ENCODE measurements at places on chromosomes 2 and 18.

DNA sequence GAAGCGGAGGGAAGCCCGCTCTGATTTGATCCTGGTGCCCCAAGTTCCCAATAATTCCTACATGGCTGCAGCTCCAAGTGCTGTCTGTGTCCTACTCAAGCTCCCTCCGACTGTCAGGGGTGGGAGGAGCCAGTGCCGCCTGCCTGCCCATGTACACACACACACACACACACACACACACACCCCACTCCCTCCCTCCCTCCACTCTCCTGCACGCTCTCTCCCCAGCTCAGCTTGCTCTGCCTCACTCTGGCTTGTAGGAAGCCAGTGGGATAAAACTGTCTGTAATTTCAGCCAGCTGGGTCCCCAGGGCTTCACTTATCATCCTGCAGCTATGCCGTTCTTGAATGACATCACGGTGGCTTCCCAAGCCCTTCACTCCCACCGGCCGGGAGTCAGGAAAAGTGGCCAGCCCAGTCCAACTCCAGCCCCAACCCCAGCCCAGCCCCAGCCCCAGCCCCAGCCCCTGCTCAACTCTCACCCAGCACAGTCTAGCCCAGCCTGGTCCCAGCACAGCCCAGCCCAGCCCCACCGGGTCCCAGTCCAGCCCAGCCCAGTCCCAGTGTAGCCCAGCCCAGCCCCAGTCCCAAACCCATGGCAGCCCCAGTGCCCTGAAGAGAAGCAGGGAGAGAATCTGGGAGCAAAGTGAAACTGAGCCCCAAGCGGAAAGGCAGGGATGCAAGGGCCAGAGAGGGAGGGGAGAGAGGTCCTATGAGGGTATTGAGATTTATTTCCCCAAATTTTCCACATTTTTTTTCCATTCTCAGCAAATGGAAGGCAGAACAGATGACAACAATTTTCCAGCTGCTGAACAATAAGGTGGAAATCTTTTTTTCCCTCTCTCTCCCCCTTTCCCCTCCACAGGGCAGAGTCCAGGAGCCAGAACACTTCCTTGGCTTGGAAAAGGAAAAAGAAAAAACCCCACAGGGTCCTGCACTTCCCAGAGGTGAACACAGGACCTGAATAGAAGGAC lies 144.0 kb downstream of the TNS1 start:
- DNase-seq = no peak

- no peak for DNase-seq
Observed at GRCh38 chr2:159758686-159759085, 39.3 kb downstream of the CD302 start.

GRCh38 chr18:5462227-5462626 lies 81.6 kb downstream of the EPB41L3 start:
- no peak for DNase-seq

GRCh38 chr2:32702303-32703064 lies 74.6 kb downstream of the TTC27 start:
- DNase-seq = no peak

- peak; percentile 12 for DNase-seq
Observed at GRCh38 chr2:27322301-27322765, 564 bp downstream of the MPV17 start.

GRCh38 chr2:12207491-12207890 lies 461.1 kb downstream of the LPIN1 start:
- DNase-seq = no peak

- no peak for DNase-seq
Observed at GRCh38 chr2:27797841-27798240, 26.3 kb downstream of the MRPL33 start.

- no peak for DNase-seq
Observed at GRCh38 chr2:85032621-85033020, 61.7 kb downstream of the KCMF1 start.

DNA sequence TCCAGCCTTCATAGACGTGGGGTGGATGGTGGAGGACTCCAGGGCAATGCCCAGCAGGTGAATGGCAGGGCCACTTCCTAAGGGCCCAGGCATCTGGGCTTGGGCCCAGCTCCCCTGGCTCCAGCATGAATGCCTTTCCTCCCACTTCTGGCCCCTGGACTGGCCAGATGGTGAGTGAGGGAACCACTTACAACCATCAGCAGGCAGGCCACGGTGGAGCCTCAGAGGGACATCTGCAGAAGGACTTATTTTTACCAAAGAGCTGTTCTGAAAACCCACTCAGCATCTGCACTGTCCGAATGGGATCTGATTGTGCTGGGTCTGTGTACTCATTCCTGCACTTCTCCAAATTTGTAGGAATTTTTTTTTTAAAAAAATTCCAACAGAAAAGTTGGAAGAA lies 69.6 kb downstream of the SNTG2 start:
- DNase-seq = no peak

All from CD4-positive, alpha-beta memory T cell (primary cell).